ENCODE measurements at places on chromosomes 11 and 22. TPM values are rescaled to one million over a fixed set of nuclear protein-coding genes. Genes with fewer than 3 reads are reported as not detected.

- DNase-seq: no peak
Measured at GRCh38 chr11:116114198-116114651, 610.0 kb upstream of the CADM1 start.

DNA sequence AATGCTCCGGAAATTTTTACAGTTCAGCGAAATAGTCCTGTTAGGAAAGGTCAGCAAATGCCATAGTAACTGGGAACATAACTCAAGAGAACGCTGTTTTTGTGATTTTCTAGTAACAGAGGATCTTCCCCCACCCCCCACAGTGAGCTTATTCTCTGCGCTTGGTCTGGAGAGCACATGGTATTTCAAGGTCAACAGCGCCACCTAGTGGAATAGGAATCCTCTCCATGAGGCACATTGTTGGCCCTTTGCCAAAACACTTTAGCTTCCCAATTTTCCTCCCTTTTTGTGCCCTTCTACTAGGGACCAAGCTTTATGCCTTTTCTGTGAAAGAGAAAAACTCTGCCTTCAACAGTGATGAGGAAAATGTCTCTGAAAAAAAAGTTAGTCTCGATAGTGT, 13.2 kb upstream of the OR4C12 start:
- peak; percentile 14 for DNase-seq

GRCh38 chr11:43282607-43283440, 29.0 kb upstream of the API5 start:
- peak; percentile 37 for DNase-seq

DNA sequence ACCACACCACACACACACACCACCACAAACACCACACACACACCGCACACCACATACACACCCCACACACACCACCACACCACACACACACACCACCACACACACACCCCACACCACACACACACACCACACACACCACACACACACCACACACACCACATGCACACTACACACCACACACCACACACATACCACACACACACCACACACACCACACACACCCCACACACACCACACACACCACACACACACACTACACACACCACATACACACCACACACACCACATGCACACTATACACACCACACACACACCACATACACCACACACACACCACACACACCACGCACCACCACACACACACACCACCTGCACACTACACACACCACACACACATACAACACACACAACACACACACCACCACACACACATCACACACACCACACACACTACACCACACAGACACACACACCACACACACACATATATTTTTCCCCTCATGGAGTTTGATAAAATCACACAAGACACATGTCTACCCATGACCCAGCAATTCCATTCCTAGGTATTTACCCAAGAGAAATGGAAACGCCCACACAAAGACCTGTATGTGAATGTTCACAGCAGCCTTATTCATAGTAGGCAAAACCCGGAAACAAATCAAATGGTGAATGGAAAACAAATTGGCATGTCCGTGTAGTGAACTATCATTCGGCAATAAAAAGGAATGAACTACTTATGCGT, 14.3 kb downstream of the CD5 start:
- DNase-seq: no peak

ARHGAP20 gene
- total RNA-seq: 2.2 TPM

DNA sequence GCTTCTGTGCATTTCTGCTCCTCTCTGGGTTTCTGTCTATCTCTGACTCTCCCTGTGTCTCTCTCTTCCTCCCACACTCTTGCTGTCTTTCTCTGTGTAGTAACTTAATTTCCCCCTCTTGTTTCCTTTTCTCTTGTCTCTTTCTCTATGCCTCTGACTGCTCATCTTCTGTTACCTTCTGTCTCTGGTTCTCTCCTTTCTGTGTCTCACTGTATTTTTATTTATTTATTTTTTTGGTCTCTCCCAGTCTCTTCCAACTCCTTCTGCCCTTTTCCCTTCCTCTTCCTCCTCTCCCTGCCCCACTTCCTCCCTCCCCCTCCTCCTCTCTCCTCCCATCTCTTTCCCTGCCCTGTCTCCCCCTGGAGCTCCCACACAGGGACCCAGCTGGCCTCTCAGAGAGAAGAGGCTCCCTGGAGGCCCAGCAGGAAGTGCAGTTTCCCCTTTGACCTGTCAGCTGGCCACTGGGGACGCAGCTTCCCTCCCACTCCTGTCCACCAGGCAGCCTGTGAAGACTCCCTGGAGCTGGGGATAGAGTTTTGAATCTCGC, 38.3 kb upstream of the MYH9 start:
- no peak for DNase-seq

MPPED2 gene
- not detected for total RNA-seq

DNA sequence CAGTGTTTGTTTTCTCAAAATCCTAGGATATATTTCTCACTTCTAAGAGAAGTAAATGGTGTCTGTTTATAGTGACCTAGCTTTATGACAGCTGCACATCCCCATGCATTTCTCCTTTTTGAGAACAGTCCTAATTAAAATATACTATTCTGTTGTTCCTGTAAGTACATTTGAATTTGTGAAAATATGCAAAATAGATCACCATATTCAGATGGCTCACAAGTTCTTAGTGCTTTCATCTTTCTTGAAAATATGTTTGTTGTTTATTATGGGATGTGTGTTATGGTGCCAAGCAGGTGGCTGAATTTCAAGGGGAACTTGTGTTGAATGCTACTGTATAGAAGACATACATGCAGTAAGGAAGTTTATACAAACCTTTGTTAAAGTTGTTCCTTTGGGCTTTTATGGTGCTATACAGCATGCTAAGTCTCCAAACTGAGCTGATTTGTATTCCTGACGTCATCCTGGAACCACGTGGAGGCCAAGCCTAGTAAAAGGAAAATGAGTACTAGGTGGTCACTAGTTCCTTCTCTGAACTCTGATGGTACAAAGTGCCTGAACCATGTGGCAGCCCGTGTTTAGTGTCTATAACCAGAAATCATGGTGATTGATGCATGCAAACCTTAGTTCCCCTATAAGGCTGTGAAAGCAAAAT, 7.8 kb upstream of the VSTM5 start:
- DNase-seq: no peak

GRCh38 chr11:77082838-77083565, 16.2 kb downstream of the CAPN5 start:
- no peak for DNase-seq

GRCh38 chr11:92300876-92301275, 76.3 kb downstream of the FAT3 start:
- DNase-seq: no peak

DNA sequence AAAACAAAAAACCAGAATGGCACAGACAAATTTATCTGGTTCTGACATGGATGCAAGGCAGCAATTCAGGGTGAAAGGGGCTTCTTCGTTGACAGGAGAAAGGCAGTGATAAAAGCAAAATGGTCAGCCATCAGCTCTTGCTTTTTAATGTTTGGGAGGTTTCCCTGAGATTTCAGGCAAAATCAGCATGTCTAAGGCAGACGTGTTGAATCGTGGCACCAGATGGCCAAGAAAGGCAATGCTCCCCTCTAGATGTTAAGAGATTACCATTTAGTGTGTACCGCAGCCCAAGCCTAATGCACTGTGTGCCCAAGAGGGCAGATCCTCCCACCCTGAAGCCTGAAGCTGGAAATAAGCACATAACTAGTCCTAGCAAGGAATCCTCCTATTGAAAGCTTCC, 88.8 kb upstream of the GALNT18 start:
- no peak for DNase-seq

- DNase-seq: no peak
Measured at GRCh38 chr11:120527111-120527761, 15.7 kb downstream of the GRIK4 start.

DNA sequence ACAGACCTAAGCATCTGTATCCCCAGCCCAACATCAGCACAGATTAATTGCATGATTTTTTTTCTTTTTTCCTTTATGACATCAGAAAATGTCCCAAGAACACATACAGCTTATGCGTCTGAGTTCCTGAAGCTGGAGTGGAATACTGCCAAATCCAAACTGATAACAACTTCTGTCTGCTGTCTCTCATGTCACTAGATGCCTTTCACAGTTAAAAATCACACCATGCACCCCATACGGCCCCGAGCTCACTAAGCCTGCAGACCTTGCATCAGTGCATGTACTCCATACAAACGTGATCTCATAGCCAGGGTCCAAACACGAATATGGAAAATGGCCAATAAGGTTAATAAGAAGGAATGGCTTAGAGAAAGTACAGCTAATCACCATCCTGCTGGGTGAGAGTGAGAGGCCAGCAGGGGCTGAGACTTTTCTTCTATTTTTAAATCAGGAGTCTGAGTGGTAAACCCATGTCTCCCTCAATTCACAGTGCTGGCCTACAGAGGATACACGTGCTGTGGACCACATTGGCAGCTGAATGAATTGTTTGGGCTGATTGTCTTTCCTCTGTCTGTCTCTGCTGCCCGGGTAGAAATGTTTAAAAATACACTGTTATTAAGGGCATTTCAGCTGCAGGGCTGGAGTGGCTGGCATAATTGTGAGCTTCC, 350.6 kb upstream of the RAG2 start:
- no peak for DNase-seq

DNA sequence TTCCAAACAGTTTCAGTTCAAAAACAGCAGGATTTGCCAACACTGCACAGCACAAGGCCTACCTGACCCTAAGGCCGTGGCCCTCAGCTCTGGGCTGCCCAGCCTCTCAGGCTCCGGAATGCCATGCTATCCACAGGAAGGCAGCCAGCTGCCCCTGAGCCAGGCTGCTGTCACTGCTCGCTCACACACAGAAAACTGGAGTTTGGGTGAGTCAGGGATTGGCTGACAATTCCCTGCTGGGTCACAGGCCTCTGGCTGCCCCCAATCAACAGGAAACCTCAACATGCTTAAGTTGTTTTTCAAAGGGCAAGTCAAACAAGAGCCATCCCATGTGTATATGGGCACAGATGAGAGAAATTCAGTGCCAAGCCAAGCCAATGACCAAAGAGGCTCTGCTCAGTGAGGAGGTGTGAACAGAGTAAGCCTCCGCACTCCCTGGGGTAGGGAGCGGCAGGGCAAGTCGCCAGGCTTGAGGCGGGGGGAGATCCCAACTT, 50.2 kb downstream of the RPL27A start:
- DNase-seq: peak; percentile 44

DNA sequence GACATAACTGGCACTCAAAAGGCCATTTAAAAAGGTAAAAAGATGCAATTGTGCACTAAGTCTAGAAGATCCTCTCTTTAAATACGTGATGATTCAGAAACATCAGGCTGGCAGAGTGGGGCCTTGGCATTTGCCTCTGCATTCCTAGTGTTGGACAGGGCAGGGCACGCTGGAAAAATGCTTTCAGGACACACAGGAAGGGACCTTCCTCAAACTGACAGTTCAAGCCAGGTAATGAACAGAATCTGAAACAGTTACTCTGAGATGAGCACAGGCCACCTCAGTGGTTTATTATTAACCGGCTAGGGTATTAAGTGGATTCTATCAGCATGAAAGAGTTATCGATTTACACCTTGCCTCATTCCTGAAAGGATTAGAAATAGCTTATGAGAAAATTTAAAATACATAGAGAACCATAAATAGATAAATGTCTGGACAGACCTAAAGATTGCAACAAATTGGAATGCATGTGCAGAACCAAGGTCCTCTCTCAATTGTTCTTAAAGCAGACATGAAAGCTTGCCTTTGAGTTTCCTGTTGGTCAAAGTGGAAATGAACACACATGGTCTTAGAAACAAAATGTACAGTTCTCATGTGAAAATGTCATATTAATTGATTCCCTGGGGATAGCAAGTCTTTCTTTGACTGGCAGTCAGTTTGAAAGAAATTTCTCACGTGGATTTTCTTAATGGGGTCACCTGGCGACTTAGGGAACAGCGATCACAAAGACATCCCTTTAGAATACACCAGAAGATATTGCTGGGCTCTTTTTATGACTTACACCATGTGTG, 21.5 kb upstream of the CSNK2A3 start:
- no peak for DNase-seq

- no peak for DNase-seq
Measured at GRCh38 chr22:50015451-50016307, 3.1 kb upstream of the IL17REL start.

GRCh38 chr11:34207487-34208180, 102.2 kb downstream of the NAT10 start:
- no peak for DNase-seq

GRCh38 chr11:57318178-57318577, 6.6 kb downstream of the TNKS1BP1 start:
- DNase-seq: no peak

DNA sequence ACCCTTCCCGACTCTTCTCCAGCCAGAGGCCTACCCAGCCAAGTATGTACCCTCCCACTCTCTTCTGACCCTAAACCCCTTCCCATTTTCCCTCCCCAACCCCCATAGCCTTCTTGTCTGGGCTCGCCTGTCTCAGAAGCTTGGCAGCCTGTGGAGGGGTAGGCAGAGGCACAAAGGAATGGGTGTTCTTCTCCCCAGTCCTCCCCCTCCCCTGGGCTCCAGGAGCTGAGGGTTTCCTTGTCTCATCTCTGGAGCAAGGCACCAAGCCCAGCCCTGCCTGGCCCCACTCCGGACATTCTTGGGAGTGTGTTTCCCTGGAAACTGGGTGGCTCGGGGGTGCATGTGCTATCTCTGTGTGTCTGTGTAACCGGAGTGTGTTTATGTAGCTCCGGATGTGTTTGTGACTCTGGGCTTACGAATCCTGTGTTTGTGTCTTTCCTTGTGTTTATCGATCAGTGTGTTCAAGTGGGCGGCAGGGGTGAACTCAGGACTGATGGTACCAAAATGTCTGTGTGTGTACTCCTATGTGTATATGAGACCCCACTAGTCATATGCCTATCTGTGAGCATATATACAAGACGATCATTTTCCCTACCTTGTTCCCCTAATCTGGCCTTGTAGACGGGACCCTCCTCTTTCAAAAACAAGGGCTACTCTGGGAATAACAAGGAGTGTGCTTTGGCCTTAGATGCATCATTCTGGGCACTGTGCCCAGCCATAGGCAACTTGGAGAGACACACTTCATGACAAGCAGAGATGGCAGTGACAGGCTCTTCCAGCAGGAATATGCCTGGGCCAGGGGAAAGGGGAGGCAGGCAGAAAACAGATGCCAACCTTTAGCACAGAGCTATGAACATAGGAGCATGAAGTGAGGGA, 10.9 kb downstream of the PHLDB1 start:
- DNase-seq: peak; percentile 55

- no peak for DNase-seq
Measured at GRCh38 chr11:76927160-76927559, 66.4 kb downstream of the ACER3 start.

CD3E gene
- total RNA-seq: not detected

RANGAP1 gene
- 172 TPM for total RNA-seq

- DNase-seq: no peak
Measured at GRCh38 chr11:85685125-85685819, 723 bp downstream of the CCDC89 start.

C11orf91 gene
- not detected for total RNA-seq

Data from SJSA1 (cell line).